ENCODE measurements at places on chromosomes 11 and 22.
A peak's percentile ranks its signal among the peaks of the same experiment; 100 is the strongest.

GRCh38 chr11:1570531-1570895, 1.6 kb downstream of the DUSP8 start:
- no peak for DNase-seq

DNA sequence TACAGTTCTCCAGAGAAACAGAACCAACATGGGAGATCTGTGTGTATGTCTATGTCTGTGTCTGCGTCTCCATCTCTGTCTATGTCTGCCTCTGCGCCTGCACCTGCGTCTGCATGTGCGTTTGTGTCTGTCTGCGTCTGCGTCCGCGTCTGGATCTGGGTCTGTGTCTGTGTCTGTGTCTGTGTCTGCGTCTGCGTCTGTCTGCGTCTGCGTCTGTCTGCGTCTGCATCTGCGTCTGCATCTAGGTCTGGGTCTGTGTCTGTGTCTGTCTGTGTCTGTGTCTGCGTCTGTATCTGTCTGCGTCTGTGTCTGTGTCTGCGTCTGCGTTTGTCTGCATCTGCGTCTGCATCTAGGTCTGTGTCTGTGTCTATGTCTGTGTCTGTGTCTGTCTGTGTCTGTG, 88.4 kb upstream of the SLC22A12 start:
- no peak for DNase-seq

GRCh38 chr22:47010211-47010610, 247.8 kb downstream of the TBC1D22A start:
- no peak for DNase-seq

- DNase-seq = no peak
Measured at GRCh38 chr11:128532572-128533091, 54.7 kb downstream of the ETS1 start.

DNA sequence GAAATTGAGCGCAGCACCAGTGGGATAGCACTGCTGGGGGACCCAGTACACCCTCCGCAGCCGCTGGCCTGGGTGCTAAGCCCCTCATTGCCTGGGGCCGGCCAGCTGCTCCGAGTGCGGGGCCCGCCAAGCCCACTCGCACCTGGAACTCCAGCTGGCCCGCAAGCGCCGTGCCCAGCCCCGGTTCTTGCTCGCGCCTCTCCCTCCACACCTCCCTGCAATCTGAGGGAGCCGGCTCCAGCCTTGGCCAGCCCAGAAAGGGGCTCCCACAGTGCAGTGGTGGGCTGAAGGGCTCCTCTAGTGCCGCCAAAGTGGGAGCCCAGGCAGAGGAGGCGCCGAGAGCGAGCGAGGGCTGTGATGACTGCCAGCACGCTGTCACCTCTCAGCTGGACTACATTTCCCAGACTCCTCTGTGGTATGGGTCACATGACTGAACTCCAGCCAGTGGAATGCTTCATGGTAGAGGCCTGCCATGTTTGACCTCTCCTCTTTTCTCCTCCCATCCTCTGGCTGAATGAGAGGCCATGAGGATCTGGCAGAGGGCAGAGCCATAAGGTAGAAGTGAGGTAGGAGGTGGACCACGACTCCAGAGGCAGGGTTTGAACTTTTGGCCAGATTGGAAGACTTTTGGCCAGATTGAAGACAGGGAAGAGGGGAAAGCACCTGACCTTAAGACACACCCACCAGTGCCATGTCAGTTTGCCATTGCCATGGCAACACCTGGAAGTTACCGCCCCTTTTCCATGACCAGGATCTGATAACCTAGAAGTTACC, 6.2 kb downstream of the MRGPRD start:
- no peak for DNase-seq

- DNase-seq = no peak
Measured at GRCh38 chr22:48953103-48953720, 874.5 kb downstream of the BRD1 start.

GRCh38 chr11:128536506-128536905, 50.9 kb downstream of the ETS1 start:
- DNase-seq = no peak

DNA sequence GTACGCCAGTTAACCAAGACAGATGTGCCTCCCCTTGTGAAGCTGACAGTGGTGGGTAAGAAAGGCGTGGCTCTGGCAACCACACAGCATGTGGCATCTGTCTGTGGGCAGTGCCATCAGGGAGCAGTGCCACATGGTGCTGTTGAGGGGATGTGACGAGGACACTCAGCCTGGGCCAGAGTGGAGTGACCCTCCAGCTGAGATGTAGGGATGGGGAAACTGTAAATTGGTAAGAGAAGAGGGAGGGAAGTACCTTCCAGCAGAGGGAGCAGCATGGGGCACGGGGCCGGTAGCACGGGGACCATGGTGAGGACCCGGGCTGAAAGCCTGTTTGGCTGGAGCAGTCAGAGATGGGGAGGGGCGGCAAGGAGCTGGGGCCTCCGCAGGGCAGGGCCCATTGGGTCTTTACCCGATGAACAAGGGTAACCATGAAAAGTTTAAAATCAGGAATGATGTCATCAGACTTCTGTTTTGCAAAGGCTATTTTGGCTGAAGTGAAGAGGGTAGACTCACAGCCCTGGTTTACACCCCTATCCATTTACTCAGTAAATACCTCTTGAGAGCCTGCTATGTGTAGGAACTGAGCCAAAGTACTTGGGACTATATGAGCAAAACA, 10.4 kb downstream of the TMPRSS6 start:
- peak; percentile 78 for DNase-seq

- DNase-seq = no peak
Measured at GRCh38 chr11:3096909-3097530, 39.8 kb upstream of the CARS1 start.

GRCh38 chr11:128180441-128181087, 406.8 kb downstream of the ETS1 start:
- no peak for DNase-seq

GRCh38 chr22:32482708-32483107, 8.1 kb downstream of the FBXO7 start:
- DNase-seq = no peak

GRCh38 chr22:30841273-30841672, 127.3 kb downstream of the MORC2 start:
- DNase-seq = no peak

GRCh38 chr11:47225552-47226400, 11.0 kb downstream of the DDB2 start:
- DNase-seq = no peak

GRCh38 chr11:66784575-66784974, 55.6 kb upstream of the SPTBN2 start:
- DNase-seq = no peak
